ENCODE measurements at places on chromosomes 12 and 14.

GRCh38 chr12:128276471-128276870, 9.5 kb downstream of the TMEM132C start:
- DNase-seq: no peak

DNA sequence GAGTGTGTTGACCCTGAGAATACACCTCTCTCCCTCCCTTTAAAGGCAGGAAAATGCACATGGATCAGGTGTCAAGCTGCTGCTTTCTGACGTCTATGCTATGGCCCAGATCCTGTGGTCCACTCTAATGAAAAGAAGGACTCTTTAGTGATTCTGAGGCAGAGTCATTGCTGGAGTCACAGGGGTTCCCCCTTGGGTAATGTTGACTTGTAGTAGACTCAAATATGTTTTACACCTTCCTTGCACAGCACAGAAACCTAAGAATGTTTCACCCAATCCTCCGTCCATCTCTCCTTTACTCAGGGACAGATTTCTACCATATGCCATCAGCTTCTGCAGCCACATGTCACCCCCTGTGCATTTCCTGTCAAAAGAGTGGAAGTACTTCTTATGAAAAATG, 525.4 kb downstream of the TMEM121 start:
- no peak for DNase-seq

DNA sequence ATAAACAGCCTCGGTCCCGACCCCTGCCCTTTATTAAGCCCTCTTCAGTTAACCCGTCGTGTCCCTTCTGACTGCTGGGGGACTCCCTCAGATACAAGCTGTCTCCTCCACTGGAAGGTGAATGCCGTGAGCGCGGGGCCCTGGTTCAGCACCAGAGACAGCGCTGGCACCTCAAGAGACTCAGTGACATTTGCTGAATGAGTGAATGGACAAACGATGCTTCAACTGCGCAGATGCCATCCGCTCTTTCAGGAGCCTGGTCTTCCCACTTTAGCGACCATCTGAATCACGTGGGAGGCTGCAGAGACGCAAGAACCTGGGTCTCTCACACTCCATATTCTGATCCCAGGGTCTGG, 92.6 kb upstream of the SFSWAP start:
- no peak for DNase-seq

DNA sequence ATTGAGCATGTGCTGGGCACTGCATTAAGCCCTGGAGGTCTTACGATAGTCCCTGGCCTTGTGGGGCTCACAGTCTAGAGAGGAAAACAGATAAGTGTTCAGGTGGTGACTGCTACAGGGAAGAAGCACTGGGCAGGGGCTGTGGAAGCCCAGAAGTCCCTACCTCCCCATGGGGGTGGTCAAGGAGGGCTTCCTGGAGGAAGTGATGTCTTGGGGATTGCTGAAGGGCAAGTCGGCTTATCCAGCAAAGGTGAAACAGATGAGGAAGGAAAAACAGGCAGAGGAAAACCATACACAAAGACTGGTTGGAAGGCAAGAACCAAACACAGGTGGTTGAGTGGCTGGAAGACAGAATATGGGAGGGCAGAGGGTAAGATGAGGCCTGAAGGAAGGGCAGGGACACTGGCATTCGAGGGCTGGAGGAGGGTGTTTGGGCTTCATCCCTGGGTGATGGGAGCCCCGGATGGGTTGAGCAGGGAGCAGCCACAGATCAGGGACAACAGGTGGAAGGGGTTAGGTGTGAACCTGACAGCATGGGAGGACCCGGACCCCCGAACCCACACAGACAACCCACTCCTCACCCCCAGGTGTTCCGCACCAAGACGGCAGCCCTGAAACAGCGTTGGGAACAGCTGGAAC, 2.8 kb downstream of the CFAP73 start:
- no peak for DNase-seq

DNA sequence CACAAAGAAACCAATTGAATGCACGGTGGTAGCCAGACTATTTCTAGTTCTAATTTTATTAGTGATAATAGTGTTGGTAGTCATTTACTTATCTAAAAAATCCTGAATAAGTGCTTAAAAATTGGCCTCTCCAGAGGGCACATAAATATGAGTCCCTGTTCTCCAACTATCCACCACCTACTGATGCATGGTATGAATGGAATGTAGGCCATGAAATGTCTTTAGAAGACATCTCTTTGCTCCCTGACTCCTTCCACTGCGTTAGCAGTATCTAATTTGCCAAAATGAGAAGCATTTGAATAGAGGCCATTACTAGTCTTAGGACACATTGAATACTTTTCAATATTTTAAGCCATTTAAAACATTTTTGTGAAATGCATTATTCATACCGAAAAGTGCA, 261.7 kb downstream of the LRFN5 start:
- DNase-seq: no peak

DNA sequence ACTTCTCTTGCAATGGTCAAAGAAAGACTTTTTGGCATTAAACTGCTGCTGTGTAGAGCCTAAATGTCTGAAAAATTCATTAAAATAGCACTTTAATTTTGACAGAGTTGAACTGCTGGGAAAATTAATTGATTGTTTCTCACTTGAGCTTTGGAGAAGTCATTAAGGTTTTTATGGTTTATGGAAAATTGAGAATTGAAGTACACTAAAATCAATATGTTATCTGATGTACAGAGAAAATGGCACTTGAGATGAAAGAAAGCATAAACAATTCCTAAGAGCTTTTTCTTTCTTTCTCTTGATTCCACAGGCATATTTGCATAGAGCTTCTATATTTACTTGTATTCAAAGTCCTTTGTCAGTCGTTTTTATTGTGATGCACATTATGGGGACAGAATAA, 188.5 kb upstream of the CAND1 start:
- DNase-seq: no peak

DNA sequence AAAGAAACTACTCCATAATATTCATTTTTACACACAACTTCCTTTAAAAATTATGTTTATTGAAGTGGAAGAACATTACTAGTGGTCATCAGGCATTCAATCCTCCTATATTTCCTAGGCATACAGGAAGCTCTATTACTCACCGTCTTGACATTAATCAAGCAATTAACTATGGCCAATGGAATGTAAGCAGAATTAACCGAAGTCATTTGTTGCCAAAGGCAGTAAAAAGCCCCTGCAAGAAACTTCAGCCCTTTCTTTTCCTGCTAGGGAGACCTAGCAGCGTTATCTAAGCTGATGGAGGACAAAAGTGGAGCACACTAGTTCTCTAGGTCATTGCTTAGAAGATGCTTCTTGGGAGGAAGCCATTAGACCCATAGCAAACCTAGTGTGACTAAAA, 399.6 kb downstream of the KCNH5 start:
- no peak for DNase-seq

DNA sequence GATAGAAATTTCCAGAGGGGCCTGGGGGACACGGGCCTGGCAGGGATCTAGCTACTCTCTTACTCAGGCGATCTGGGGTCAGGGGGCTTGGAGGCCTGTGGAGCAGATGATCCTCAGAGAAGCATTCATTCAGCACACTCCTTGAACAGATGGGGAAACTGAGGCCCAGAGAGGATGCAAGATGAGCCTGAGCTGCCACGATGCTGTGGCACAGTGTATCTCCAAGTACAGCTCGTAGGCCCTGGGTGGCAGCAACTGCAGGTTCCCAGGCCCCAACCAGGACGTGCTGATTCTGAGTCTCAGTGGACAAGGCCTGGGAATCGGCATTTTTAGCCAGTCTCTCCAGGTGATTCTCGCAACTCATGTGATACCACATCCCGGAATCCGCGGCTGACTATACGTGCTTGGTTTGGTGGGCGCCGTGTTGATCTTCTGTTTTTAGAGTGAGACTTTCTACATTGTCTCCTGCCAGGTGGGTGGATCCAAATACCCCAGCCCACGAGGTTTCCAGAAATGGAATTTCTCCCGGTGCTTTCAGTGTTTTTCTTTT, 22.5 kb downstream of the ADGRD1 start:
- no peak for DNase-seq

GRCh38 chr14:97116546-97116945, 319.4 kb downstream of the VRK1 start:
- DNase-seq: no peak

- no peak for DNase-seq
These were observed 7.4 kb upstream of the B4GALNT1 start for GRCh38 chr12:57640175-57641042.

DNA sequence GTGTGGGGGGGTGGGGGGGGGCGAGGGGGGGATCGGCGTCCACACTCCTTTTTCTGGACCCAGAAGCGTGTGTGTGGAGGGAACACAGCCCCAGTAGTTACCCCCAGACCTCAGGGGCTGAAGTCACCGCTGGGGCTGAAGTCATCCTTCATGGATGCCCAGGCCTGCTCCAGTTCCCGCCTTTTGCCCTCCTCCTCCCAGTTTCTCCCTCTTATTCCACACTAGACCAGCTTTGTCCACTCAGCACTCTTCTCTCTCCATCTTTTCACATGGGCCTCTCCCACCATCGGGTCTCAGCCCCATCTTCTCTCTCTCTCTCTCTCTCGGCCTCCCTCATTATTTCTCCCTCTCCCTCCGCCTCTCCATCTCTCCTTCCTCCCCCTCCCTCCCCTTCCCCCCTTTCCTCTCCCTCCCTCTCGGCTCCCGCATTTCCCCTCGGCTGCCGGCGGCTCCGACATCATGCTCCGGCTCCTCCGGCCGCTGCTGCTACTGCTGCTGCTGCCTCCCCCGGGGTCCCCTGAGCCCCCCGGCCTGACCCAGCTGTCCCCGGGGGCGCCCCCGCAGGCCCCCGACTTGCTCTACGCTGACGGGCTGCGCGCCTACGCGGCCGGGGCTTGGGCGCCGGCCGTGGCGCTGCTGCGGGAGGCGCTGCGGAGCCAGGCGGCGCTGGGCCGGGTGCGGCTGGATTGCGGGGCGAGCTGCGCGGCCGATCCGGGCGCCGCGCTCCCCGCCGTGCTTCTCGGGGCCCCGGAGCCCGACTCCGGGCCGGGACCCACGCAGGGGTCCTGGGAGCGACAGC, at the start of gene P3H3:
Gene P3H3 (plus strand): TSS at position 426 of the 799 bp plus-strand sequence. CDS start 34 bp downstream, at position 460.
- DNase-seq: no peak

DNA sequence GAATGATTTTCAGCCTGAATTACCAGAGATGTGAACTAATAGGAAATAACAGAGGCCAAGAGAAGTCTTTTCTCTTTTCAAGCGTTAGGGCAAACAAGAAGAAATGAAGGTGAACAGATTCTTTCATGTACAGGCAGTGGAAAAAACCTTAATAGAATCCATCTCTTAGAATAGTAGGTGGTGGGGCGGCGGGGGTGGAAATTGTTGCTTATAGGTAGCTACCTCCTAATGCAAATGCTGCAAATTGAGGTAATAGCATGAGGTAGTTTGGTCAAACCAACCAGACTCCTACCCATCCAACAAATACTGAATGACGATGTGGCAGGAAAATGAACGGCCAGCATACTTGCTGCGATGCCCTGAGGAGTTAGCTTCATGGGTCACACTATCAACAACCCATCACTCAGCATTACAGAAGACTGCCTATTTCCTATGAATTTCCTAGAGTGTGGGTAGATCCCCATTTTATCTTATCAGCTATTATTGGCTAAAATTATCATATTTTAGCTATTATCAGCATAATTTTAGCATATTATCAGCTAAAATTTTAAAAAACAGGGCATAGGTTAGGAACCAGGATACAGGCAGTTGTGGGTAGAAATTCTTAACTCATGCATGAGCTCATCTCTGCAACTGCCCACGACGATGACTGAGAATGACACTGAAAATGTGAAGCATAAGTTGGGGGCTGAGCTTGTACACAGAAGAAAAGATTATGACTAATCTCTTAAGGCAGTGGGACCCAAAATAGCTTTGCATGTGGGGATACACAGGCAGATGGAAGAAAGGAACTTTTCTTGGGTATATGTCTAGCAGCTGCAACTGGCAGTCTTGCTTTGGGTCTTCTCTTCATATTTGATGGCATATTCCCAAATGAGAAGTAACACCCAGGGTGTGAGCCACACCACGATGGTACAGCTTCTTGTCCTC, 68.7 kb downstream of the NIN start:
- no peak for DNase-seq

DNA sequence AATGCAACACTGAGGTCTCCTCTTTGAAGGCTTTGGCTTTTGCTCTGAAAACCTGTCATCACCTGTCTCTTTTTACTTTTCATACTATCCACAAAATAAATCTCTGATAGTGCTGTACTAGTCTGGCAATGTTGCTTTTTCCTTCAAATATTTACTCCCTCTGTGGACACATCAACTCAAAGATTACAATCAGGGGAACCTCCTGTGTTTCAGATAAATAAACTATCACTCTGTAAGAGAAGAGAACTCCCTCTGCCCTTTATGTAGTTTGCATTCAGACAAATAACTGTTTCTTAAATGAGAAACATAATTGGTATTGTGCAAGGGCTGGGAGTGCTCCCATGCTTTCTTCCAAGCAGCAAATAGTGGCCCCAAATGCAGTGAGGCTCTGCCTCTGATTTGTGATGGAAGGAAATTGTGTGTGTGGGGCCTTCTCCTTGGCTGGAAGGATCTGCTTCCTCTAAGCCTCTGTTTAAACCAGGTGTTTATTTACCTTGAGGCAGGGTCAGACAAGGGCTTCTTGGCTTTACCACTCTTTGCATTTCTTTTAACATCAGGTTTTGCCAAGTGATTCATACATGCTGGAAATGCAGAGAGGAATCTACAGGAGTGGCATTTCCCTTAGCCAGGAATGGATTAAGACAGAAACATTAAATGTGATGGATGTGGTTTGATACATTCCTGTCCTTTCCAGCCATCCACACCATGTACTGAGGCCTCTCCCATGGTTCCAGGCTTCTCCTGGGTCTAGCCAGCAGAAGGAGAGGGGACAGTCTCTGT, 69.0 kb downstream of the AKAP6 start:
- no peak for DNase-seq

GRCh38 chr12:122861587-122861970, 26.3 kb downstream of the HIP1R start:
- DNase-seq: no peak

DNA sequence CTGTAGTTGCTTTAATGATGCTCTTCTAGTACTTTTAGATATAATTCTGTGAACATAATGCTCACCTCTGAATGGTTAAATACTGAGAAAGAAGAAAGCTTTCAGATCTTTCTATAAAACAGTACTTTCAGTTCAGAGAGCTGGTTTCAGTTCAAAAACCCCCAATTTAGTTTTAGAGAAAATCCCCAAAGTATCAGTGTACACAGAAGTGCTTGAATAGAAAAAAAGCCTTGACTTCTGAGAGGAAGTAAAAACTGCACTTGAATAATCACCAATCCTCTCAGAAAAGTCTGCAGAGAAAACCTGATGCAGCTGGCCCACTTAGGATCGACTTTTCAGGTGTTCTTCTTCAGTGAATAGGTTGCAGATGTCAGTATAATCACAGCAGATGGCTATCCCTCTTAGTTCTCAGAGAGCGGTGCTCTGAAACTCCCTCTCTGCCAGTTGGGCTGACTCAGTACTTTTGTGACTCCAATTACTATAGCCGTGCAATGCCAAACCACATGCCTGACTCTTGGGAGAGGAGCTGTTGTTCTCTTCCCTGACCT, 616.3 kb downstream of the LRFN5 start:
- DNase-seq: no peak

Data from T-helper 17 cell (primary cell).